ENCODE measurements at places on chromosomes 1 and 21.

GRCh38 chr1:153202006-153202405 lies 1.2 kb upstream of the LELP1 start:
- no peak for DNase-seq

DNA sequence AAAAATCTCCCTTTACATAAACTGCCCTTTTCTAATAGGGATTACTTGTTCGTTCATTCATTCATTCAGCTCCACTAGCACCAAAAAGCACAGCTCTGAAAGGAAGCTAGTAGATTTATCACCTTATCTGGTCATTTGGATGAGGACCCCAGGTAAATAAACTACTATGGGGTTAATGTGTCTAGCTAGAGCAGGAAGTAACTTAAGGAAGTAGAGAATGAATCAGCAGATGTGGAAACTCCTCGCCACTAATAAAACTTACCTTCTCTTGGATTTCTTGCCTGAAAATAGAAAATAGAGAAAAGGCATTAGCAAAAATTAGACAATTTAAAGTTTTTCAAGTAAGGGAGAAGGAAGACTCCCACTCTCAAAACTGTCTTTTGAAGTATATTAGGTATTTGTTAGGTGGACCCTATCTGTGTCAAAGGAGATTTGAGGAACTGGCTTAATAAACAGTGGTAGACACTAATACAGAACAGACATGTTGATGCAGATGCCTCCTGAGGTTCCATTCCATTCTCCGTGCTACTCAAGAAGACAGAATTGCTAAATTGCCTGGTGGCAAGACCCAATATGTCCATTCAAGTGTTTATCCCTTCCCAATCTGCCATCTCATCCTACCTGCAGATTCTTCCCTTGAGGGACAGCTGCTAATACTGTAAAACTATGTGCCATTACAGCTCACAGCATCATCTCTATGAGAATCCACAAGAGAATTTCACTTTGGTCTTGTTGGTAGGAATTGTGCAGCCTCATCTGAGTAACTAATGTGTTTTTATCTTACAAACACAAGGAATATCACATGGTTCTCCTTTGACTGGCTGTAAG lies 14.9 kb downstream of the SELL start:
- no peak for DNase-seq

- no peak for DNase-seq
Measured at GRCh38 chr1:231040019-231040799, at the start of gene FAM89A. FAM89A (minus strand) TSS chr1:231040254; CDS start chr1:231040211, 43 bp downstream.

- no peak for DNase-seq
Measured at GRCh38 chr1:227270554-227270953, 47.7 kb downstream of the CDC42BPA start.

DNA sequence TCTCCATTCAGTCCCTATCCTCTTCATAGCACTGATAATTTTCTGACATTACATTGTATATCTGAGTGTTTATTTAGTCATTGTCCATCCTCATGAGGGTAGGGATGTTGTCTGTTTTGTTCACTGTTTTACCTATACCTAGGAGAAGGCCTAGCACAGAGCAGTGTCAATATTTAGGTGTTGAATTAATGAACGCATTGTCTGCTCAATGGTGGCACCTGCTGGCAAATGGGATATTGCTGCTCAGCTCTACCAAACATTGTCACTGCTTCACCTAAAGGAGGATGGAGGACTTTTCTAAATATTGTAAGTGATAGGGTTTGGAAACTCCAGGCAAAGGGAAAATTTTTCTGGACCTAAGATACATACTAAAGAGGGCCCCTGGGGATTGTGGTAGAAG lies 243.9 kb downstream of the RRAGC start:
- DNase-seq, result no peak

GRCh38 chr1:7579831-7580804 lies 191.0 kb upstream of the VAMP3 start:
- DNase-seq, result no peak

GRCh38 chr1:64263856-64264255 lies 60.4 kb downstream of the UBE2U start:
- DNase-seq, result no peak

DNA sequence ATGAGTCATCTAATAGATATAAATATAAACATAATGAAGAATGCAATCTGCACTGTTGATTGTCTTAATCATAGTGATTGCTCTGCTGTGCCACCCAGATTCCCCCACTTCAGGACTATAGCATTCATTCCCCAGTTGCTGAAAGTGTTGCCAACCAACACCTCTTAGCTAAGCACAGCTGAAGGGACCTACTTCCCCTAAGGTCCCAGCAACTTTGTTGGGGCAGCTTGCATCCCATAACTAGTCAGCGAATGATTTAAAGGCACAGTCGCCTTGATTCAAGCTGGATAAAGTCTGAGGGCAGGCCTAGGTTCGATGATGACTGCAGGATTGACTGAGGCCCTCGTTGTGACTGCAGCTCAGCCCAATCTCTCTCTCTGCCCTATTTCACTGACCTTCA lies 14.3 kb upstream of the RGS1 start:
- DNase-seq, result no peak

- DNase-seq, result no peak
Measured at GRCh38 chr1:22489823-22490222, 38.2 kb downstream of the ZBTB40 start.

- DNase-seq, result no peak
Measured at GRCh38 chr1:173353350-173353749, 123.8 kb upstream of the PRDX6 start.

GRCh38 chr1:35947547-35947946 lies 16.6 kb downstream of the AGO3 start:
- no peak for DNase-seq

DNA sequence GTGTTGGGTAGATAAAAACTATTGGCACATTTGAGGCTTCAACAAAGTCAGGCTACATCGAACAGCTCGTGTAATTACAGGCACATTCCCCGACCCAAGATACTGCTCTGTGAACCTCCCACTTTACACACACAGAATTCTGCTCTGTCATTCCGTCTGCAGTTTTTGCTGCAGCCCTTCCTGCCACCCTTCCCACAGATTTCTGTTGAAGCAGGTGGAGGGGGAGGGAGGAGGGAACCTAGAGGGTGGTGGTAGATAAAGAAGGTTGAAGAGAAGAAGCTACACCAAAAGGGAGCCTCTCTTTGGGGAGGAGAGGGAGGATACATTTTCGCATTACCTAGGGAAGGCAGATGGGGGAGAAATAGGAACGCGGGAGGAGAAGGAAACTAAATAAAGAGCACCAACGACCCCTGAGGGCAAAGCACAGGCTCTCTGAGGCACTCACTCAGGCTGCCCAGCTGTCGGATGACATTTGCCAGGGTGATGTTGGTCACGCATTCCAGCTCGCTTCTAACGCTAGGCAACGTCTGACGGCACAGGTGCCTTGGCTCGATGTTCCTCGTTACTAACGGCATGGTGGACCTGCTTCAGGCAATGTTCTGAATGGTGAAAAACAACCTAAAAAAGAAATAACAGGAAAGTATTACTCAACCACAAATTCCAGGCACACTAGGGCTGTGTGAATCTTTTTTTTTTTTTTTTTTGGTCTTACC lies 36.0 kb downstream of the GPR3 start:
- no peak for DNase-seq

GRCh38 chr1:41907446-41907845 lies 11.3 kb downstream of the HIVEP3 start:
- DNase-seq, result no peak

DNA sequence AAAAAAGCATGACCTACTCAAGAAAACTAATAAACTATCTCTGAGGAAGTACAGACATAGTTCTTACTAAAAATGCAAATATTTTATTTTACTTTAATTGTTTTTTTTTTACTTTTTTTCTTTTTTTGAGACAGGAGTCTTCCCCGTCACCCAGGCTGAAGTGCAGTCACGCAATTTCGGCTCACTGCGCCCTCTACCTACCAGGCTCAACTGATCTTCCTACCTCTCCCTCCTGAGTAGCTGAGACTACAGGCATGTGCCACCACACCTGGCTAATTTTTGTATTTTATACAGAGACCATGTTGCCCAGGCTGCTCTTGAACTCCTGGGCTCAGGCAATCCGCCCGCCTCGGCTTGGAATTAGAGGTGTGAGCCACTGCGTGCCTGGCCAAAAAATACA lies 1263.1 kb downstream of the KCNT2 start:
- no peak for DNase-seq

DNA sequence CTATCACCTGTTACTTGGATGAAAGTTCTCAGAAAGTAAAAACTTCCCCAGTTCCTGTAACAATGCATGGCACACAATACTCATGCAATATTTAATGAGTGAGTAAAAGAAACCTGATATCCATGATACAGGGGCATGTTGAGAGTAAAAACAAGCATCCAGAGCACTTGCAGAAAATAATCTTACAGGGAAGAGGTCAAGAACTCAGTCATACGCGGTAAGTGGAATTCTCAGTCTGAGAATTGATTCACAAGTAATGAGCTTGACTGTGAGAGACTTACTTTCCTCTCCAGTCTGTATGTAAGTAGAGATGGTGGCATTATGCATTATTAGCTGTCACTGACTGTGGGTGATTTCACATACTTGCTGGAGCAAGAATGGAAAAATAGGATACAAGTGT lies 976.9 kb downstream of the BRINP3 start:
- no peak for DNase-seq

GRCh38 chr1:235079443-235080296 lies 49.0 kb downstream of the TOMM20 start:
- peak; percentile 20 for DNase-seq

DNA sequence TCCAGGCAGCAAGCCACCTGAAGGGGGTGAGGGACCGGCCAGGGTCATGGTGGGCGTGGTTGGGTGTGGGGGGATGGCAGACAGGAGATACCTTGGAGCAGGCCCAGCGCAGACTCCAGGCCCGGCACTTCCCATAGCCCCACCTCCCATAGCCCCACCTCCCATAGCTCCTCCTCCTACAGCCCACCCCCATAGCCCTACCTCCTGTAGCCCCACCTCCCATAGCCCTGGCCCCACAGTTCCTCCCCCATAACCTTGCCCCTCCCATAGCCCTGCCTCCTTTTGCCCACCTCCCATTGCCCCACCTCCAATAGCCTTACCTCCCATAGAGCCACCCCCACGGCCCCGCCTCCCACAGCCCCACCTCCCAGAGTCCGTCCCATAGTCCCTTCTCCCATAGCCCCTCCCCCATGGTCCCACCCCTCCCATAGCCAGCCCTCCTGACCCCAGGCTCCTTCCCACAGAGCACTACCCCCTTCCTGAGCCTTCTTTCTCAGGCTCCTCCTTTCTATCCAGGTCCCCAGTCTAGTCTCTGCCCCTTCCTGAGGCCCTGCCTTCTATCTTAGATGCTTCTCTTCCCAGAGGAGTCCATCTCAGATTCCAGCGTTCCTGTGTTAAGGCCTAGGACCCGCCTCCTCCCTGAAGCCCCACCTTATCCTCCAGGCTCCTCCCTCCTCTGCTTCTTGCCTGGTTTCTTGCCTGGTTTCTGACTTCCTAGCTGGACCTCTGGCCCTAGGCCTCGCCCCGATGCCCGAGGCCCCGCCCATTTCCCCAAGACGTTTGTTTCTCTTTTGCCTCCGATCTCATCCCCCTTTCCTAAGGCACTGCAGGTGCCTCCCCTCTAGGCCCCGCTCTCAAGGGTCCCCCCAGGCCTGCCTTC lies 46.8 kb downstream of the PTPRU start:
- DNase-seq, result no peak

DNA sequence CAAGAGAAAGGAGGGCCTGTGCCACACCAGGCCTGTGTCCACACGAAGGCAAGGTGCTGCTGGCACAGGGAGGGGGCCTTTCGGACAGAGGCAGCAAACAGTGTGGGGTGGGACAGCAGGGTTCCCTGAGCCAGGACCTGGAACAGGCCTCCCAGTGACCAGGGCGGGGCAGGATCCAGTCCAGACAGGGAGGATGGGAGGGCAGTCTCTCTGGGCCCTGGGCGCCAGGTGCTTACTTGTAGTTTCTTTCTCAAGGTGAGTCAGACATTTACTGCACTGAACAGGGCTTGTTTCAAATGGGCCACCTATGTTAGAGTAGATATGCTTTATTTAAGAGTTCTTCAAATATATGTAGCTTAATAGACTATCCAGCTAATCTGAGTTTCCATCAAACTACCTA lies 52.8 kb upstream of the STUM start:
- DNase-seq, result no peak

- no peak for DNase-seq
Measured at GRCh38 chr21:41559658-41560631, 52.0 kb upstream of the TMPRSS2 start.

GRCh38 chr1:234488054-234489006 lies 9.4 kb upstream of the TARBP1 start:
- no peak for DNase-seq

DNA sequence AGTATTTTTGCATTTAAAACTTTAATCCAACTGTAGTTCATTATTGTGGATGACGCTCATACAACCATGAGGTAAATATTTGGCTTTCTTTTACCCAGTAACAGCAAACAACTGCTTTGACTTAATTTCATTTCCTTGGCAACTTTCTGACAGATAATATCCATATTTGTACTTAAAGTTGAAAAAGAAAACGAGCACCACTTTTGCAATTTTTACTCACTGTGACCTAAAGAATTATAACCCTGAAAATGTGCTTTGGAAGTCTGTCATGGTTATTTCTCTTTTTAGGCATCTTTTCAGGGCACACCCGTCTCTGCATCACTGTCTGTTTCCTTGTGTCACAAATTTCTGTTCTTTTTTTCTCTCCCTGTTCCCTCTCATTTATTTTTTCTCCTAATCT lies 918 bp upstream of the CD2 start:
- DNase-seq, result no peak

DNA sequence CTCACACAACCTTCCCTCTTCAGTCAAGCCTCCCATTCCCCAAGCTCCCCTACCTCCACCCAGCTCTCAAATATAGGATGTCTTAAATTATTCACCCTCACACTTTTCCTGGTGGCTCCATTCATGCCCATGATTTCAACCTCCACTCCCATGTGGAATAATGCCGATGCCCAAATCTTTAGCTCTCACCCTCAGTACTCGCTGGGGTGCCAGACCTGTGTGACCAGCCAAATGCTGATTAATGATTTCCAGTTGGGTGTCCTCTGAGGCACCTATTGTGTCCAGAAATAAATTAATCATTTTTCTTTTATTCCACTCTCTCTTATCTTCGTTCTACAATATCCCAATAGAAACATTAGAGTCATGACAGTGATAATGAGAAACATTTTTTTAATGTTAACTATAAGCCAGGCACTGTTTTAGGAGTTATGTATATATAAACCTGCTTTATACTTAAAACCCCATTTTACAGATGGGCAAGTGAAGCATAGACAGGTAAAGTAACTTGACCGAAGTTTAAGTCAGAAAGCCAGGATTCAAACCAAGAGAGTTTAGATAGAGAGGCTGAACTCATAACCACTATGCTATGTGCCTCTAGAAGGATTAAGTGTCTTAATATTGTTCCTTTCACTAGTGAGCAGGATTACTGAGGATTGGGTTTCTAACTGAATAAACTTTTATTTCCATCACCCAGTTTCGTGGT lies 209.7 kb downstream of the DUSP10 start:
- DNase-seq, result no peak

- no peak for DNase-seq
Measured at GRCh38 chr1:16979475-16980327, 719 bp downstream of the MFAP2 start.
